H4 (cell line): ENCODE measurements at places on chromosomes 3 and 15. TPM values are rescaled to one million over a fixed set of nuclear protein-coding genes. Genes with fewer than 3 reads are reported as not detected.

- DNase-seq = peak; percentile 15
These were observed 75.9 kb upstream of the CBLB start for GRCh38 chr3:105944721-105945120.

SAMMSON gene
- not detected in 2 replicates for total RNA-seq

TTC14 gene
- 11.2 and 25.0 TPM in 2 replicates for total RNA-seq

GRCh38 chr3:20809356-20809755, 623.4 kb upstream of the SGO1 start:
- no peak for DNase-seq
